Hematopoietic multipotent progenitor cell treated with erythropoietin and hydrocortisone succinate and interleukin-3 and kit ligand, for 15 days (in vitro differentiated cells): ENCODE measurements at places on chromosomes 6 and 20.

GRCh38 chr6:105646391-105646867, 243.5 kb upstream of the PREP start:
- DNase-seq = no peak

DNA sequence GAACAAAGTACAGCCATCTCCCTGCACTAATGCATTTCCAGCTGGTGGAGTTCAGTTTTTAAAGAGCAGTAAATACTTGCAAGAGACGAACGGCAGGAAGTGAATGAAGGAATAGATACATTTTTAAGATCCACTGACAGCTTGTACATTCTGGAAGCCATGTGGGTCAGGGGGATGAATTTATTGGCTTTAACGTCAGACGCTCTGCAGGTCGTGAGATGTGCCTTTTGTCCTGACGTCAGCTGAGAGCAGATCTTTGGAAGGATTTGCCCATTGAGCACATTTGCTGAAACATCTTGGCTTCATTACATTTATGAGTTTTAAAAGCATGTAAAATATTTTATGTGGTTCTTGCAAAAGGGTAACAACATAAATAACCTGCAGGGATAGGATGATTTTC, 29.5 kb upstream of the SALL4 start:
- no peak for DNase-seq

DNA sequence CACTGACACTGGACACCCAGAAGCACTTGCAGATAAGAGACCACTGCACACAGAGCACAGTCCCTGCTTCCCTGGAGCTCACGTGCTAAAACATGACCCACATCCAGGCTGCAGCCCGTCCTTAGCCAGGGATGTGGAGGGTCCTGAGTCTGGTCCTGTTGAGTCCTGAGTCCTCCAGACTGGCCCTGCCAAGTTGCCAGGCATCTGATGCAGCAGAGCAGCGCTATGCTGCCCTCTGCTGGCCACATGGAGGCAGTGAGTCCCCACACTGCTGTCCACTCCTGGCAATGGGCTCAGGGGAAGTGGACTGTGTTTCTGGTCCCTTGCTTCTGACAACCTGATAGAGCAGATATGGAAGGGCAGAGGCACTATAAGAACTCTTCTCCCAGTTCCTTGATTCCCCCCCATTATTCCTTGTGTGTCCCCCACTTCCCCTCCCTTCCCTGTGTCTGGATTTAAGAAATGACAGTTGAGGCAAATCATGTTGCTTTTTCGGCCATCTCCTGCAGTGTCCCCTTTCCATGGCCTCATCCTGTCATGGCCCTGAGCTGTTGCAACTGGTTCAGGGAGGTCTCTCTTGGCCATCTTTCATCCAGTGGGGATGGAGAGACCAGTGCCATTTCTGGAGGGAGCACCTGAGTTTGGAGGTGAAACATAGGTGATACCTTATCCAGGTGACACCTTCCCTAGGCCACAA, 86.0 kb downstream of the DHX35 start:
- peak; percentile 83 for DNase-seq

- DNase-seq = peak; percentile 23
These were observed 20.3 kb upstream of the LRRN4 start for GRCh38 chr20:6074145-6074561.

DNA sequence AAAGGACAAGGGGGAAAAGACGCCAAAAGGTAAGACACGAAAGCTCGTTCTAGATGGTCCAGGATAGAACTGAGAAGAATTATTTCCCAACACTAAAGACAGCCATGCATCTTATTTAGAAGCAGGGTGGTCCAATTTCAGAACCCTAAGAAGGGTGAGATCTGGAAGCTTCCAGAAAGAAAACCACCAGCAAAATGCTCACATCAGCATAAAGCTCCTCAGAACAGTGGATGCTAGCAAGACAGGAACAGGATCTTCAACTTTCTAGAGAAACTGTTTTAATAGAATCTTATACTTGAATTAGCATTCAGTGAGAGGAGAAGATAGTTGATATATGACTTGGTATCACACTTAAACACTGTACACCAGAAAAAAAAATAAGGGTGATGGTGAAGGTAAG, 101.5 kb downstream of the ZFP64 start:
- no peak for DNase-seq

GRCh38 chr20:33554914-33555420, 65.1 kb downstream of the CBFA2T2 start:
- DNase-seq = peak; percentile 88

GRCh38 chr20:33412484-33412838, 11.1 kb upstream of the CDK5RAP1 start:
- no peak for DNase-seq

DNA sequence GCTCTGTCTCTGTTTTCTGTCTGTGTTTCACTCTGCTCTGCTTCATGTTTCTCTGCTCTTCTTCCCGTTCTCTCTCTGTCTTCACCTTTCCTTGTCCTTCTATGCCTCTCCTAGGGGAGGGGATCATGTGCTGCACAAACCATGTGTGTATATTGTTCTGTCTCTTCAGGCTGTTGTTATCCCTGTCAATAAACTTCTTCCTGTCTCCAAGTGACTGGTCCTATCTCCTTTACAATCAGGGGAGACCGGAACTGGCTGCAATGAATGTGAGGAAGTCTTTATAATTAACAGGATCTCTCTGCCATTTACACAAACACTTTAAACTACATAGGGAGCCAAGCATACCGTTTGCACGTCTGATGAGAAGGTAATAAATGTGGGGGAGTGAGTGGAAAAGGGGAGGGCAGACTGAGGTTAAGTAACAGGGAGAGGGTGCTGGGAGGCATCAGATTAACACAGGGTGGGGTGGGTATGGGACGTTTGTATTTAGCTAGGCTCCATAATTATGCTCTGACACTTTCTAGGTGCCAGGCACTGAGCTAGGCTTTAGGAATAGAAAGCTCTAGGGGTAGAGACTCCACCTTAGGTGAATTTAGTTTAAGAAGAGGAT, 626.1 kb downstream of the DHX35 start:
- no peak for DNase-seq

GRCh38 chr6:43052225-43052841, 1.3 kb downstream of the CUL7 start:
- DNase-seq = no peak

DNA sequence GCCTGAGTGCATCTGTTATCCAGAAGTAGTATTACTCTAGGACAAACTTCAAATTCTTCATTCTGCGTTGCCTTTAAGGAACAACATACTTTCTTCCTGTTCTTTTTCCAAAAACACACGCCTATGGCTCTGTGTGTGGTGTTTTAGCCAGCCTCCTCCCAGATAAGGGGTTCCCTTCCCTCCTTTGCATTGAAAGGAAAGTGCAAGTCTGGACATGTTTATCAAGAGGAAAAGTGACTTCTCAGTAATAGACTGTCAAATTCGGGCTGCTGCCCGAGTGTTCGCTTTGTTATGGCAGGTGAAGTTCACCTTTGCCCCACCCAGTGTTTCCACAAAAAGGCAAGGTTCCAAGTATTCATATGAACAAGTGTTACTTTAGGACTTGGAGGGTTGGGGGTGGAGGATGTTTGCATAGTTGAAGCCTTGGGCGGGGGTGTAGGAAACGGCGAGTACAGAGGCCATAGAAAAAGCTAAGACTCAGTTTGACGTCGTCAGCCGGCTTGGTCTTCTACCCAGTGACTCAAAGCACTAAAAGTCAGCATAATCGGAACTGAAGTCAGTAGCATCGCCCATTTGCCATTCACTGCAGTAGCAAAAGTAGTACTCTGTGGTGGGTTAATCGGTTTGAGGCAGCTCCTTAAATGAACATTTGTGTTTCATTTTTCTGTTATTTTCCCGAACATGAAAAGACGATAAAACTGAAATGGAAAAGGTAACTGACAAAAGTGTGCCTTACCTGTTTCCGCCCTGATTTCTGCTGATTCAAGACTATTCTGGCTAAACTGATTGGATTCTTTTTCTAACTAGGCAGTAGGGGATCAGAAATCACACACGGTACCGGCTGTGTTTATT, 12.5 kb downstream of the PRDM1 start:
- DNase-seq = peak; percentile 23

GRCh38 chr6:43722920-43723545, 35.4 kb upstream of the MRPS18A start:
- DNase-seq = no peak

GRCh38 chr6:157659536-157660271, 163.3 kb upstream of the SNX9 start:
- DNase-seq = no peak

GRCh38 chr20:62704341-62704948, 4.2 kb upstream of the NTSR1 start:
- DNase-seq = no peak

DNA sequence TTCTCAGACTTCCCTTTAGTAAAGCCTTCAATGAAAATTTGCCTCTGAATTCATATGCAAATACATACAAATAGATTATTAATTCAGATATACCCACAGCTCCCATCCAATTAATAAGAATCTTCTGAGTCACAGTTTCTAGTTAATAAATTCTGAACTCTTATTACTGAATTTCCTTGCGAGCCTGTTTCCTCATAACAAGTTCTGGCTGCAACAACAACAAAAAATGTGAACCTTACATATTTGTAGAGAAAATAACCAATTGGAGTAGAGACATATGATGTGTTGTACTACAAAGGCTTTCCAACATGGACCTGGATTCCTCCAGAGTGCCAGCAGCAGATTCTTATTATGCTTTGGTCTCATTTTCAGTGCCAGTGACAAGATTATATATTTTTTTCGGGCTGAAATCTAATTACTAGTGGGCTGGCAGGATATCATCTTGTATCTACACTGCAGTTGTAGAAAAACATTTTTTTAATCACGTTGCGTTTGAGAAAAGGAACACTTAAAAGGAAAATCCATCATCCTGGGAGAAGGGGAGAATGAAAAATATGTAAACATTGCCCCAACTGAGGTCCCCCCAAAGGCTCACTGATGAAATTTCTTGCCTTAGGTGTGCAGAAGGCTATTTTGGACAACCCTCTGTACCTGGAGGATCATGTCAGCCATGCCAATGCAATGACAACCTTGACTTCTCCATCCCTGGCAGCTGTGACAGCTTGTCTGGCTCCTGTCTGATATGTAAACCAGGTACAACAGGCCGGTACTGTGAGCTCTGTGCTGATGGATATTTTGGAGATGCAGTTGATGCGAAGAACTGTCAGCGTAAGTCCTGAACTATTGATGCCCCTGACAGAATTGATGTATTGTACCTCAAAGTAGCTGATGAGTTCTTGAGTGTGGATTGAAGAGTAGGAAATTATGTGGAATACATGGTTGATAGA, 404.6 kb downstream of the LAMA2 start:
- no peak for DNase-seq

- no peak for DNase-seq
These were observed 23.0 kb upstream of the ANKRD60 start for GRCh38 chr20:58251348-58251978.

DNA sequence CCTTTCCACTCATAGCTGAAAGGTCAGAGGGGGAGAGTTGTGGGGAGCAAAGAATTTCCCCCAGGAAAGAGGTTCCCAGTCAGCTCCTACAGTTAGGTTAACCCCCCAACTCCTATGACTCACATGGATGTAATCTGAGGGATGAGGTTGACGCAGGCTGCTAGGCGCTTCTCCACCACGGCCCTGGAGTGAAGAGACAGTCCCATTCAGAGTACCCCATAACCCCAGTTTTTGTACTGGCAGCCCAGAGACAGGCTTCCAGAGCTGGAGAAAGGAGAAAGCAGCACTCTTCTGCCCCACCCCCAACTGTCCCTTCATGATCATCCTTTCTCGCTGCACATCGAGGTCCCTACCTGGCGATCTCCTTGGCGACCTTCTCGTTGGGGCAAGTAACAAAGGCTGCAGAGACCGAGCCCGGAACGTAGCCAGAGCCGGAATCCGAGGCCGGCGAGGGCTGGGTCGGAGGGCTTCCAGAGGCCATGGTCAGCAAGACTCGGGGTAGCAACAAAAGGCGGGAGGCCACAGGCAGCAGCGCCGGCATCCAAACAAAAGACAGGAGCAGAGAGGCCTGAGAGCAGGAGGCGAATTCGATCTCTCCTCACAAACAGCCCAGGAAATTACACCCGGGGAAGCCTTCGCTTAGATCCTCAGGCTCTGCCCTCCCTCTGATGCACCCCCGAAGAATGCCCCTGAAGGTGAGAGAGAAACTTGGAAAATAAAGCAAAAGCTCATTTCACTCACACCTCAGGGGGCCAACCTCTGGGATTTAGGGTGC, 592 bp downstream of the CUTA start:
- no peak for DNase-seq
